ENCODE measurements at places on chromosomes 4 and X.

GRCh38 chr4:158824425-158825274, 55.8 kb downstream of the FNIP2 start:
- no peak for DNase-seq

DNA sequence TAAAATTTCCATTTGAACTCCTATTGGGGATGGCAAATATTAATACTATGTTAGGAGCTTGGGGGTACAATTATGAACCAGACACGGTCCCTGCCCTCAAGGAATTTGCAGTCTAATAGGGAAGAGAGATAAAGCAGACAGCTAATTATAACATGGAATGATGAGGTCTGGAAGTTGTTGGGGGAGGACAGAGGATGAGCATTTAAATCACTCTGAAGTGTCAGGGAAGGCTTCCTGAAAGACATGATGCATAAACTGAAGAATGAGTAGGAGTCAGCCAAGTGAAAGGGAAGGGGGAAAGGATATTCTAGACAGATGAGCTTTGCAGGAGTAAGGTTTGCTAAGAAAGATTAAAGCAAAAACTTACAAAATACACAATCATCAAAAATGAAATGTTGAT, 15.9 kb downstream of the PLAC1 start:
- DNase-seq: no peak

GRCh38 chr4:168486912-168487281, 6.6 kb upstream of the DDX60L start:
- no peak for DNase-seq

GRCh38 chr4:21849077-21849476, 99.5 kb downstream of the KCNIP4 start:
- DNase-seq: no peak

DNA sequence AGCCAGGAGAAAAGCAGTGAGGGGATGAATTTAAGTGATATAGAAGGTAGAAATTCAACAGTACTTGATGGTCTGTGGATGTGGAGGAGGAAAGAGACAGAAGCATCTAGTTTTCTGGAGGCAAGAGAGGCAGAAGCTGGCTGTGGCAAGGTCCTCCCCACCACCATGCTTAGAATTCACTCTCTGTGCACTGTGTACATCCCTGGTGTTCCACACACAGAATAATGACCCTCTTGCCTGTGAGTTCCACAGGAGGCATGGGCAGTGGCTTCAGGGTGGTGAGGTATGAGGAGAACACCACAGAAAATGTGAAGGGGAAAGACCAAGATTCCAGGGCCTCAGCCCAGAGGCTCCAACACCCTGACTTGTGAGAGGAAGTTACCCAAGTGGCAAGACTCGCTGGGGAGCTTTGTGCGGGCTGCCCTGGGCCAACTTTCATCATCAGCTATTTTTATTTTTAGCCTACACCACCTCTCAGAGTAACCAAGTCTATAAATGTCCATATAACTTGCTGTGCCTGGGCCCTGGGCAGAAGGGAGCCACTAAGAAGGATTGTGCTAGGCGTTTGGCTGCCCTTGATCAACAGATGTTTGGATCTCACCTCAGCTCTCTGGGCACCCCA, 7.8 kb upstream of the INTS6L start:
- no peak for DNase-seq

DNA sequence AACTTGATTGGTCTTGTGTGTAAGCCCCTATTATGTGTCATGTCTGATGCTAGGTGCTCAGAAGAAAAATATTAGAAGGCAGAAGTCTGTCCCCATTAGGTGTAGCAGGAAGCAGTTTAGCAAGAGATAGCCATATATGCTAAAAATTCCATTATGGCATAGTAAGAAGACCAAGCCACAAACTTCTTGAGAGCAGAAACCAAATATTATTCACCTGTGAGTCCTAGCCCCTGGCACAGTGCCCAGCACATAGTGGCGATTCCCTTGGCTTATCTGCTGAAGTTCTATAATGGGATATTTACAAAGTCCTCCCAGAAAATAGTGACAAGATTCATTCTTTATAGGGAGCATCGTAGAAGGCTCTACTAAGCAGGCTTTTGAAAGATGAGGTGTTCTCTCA, 174.4 kb downstream of the RAB28 start:
- DNase-seq: no peak

DNA sequence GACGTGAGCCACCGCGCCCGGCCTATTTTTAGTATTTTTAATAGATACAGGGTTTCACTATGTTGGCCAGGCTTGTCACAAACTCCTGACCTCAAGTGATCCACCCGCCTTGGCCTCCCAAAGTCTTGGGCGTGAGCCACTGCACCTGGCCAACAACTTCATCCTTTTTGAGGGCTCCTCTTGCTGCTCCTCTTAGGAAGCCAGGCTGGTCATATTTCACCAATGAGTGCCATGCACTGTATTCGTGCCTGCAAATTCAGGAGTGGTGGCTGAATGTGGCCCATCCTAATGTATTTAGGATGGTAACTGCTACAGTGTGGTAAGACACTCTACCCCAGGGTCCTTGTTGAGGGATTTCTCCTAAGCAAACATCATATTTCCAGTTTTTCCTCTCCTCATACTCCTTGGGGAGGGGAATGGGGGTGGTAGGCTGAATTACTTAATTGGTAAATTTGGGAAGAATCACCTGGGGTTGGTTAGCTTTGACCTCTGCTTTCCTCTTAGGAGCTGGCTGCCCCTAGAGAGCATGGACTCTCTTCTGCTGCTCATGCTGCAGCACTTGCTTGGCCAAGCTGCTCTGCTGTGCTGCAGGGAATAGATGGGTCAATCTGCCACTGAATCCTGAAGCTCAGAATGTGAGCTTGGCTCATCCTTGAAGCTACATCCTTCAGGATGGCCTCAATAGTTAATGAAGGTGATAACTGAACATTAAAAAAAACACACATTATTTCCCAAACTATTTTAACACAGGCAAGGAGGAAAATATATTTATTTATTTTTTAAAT, 167.4 kb downstream of the HS3ST1 start:
- DNase-seq: no peak

- DNase-seq: no peak
Measured at GRCh38 chrX:79138658-79139241, 5.7 kb upstream of the GPR174 start.

- no peak for DNase-seq
Measured at GRCh38 chr4:184705692-184706091, 28.2 kb downstream of the CENPU start.

- no peak for DNase-seq
Measured at GRCh38 chrX:100512471-100512870, 72.3 kb upstream of the TNMD start.

- DNase-seq: no peak
Measured at GRCh38 chrX:148457279-148457678, 43.1 kb upstream of the AFF2 start.

DNA sequence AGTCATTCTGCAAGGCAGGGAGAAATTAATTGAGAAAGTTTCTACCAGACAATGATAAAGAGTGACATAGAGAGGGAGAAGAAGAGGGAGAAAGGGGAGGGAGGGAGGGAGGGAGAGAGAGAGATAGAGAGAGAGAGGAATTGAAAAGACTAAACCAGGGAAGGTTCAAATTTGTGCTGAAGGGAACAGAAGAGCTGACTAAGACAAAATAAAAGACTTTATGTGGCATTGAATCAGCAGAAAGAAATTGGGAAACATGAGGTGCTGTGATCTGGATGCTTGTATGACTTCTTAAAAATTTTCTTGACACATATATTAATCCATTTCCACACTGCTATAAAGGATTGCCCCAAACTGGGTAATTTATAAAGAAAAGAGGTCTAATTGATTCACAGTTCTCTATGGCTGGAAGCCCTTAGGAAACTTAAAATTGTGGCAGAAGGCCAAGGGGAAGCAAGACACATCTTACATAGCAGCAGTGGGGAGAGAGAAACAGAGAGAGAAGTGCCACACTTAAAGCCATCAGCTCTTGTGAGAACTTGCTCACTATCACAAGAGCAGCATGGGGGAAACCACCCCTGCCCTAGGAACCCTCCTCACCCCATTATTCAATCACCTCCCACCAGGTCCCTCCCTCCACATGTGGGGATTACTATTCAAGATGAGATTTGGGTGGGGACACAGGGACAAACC, 13.5 kb upstream of the CXCL6 start:
- no peak for DNase-seq

- DNase-seq: no peak
Measured at GRCh38 chr4:154314248-154314647, 177.4 kb downstream of the DCHS2 start.

DNA sequence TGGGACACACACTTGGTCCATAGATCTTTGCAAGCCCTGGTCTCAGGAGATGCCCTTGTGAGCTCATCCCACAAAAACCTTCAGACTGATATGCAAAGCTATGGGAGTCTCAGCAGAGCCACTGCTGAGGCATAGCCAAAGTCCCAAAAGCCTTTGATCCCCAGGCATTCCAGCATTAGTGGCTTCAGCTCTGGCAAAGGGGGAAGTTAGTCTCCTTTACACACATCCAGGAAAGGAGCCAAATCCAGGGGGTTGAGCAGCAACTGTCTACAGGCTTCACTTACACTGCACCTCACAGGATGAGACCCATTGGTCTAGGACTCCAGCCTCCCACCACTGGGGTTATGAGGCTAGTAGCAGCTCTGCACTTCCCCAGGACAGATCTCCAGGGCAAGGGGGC, 14.0 kb downstream of the PF4 start:
- DNase-seq: no peak

DNA sequence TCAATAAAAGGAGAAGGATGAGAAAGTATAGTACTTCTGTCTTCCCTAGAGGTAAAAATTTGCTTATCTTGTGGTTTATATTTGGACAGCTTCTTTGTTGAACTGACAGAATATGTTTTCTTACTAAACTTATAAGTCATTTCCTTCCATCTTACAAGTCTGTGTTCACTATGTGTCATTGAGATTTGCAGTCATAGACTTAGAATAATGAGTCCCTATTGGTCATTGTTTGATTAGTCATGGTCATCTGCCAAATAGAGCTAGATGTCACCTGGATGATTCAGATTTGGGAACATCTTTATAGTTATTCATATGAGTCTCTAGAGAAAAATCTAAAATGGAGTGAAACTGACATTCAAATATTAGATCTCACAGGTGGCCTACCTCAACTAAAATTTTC, 51.5 kb downstream of the SPATA18 start:
- DNase-seq: no peak

DNA sequence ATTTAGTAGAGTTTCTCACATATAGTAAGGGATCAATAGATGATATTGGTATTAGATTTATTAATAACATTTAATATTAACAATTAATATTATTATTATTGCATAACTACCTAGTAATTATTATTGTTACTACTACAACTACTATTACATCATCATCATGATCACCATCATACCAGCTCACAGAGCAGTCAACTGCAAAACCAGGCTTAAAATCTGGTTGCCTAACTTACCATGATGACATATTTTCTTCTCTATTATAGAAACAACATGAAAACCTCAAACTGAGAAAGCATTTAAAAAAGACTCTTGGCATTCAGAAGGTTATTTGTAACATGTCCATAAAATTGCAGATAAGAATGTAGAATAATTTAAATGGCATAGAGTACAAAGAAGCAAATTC, 247.0 kb upstream of the TTC29 start:
- DNase-seq: no peak
